ENCODE measurements at places on chromosomes 16 and 17.

DNA sequence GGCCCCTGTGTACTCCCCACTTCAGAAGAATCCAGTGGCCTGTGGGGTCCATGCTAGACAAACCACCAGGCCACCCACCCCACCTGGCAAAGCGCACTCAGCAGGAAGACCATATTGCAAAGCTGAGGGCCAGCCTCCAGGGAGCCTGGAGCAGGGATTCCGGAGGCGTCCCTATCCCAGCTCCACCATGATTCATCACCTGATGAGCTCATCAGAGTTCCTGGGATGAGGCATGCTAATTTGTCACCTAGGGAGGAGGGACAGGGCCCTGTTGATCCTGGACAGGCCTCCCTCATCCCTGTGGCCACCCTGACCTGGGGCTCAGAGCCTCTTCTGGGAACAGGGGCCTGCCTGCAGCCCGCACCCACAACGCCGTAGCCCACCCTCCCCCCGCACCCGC is 131.6 kb upstream of the PLCG2 start:
- DNase-seq, result no peak

- no peak for DNase-seq
These were observed 2.6 kb downstream of the ENO3 start for GRCh38 chr17:4953451-4953961.

DNA sequence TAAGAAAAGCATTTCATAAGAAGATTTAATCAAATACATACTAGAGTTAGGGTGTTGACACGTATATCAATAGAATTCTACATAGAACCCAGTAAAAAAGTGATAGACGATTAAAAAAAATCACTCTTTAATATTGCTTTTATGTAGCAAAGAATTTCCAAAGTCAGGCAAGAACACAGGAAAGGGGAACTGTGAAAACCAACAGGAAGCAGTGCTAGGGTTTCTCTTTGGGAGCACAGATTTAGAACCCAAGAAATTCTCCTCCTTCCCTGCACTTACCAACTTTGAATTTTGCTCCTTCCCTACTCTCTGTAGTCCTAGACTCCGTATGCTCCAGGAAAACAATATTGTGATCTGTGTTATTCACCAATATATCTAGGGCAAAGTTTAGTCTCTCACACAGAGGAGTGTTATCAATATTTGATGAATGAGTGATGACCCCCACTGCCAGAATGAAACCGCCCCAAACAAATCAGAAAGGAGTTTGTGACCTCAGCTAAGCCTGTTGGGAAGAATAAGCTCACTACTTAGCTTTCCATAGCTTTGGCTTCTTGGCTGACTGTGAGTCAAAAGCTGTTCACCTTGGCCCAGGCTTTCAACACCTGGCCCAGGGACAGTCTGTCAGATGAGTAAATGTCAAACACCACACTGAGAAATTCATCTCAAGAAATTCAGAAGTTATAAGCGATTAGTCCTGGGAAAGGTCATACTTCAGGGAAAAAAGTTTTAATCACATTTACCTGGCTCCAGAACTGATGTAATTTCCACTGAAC is 8.6 kb downstream of the RFWD3 start:
- DNase-seq, result no peak

GRCh38 chr16:51636920-51637769 is 486.1 kb upstream of the SALL1 start:
- no peak for DNase-seq

DNA sequence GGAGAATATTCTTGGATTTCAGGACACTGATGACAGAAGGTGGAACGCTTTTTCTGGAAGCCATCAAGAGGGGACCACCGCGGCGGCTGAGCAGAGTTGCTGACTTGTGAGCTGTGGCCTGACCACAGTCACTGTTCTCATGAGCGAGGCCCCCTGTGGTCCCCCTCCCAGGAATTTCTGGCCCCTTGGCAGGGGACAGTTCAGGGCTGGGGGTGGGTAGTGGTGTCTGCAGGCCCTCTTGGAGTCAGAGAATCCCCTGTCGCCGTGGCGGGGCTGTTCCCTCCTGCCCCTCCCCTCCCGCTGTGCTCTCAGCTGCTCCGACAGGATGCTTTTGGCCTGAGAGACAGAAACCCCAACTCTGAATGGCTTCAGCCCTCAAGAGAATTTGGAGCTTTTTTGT is 292.0 kb downstream of the SEC14L1 start:
- no peak for DNase-seq

DNA sequence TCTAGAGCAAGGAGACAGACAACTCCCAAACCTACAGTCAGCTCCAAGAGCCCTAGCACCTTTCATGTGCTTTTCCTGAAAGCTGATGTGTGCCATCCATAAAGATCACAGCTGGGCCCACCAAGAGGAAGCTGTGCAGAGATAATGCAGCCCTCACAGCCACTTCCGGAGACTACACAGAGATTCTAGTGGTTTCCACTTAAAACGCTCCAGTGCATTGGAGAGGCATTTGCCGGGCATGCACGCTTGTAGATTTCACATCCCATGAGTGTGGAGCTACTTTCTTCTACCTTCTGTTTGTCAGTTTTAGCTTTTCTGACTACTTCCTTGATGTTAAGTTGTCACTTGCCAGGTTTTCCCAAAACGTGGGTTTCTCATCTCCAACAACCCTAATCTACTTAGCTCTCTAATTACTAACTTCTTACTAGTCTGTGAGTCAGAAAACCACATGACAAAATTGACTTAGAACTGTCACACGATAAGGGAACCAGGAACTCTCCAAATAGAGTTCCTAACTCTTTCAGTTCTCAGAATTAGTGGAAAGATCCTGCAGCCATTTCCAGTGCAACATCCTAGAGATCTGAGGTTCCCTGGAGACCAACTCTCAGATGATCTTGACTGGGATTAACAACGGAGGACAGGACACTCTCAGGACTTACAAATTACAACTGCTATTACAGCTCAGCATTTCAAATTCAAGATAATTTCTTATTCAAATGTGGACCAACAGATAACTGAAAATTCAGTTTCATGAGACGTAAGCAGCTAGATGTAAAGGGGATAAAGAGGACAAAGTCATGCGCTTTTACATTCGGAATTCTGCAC is 28.6 kb downstream of the PMP22 start:
- no peak for DNase-seq

GRCh38 chr17:10135539-10136257 is 62.7 kb downstream of the GAS7 start:
- no peak for DNase-seq

DNA sequence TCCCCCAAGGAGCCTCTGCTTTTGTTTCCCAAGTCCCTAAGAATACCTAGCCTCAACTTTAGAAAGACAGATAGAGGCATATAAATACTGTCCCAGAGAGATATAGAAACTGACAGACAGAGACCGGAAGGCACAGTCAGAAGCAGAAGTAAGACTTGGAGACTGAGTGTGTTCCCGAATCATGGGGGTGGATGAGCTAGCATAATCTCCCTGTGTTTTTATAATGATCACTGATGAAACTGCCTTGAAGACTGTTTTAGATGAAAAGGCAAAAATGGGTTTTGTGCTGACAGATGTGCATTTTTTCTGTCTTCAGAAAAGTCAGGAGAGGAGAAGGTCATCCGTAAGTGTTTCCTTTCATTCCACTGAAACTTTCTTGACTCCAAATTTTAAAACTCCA is 8.3 kb upstream of the PSMD3 start:
- DNase-seq, result no peak

DNA sequence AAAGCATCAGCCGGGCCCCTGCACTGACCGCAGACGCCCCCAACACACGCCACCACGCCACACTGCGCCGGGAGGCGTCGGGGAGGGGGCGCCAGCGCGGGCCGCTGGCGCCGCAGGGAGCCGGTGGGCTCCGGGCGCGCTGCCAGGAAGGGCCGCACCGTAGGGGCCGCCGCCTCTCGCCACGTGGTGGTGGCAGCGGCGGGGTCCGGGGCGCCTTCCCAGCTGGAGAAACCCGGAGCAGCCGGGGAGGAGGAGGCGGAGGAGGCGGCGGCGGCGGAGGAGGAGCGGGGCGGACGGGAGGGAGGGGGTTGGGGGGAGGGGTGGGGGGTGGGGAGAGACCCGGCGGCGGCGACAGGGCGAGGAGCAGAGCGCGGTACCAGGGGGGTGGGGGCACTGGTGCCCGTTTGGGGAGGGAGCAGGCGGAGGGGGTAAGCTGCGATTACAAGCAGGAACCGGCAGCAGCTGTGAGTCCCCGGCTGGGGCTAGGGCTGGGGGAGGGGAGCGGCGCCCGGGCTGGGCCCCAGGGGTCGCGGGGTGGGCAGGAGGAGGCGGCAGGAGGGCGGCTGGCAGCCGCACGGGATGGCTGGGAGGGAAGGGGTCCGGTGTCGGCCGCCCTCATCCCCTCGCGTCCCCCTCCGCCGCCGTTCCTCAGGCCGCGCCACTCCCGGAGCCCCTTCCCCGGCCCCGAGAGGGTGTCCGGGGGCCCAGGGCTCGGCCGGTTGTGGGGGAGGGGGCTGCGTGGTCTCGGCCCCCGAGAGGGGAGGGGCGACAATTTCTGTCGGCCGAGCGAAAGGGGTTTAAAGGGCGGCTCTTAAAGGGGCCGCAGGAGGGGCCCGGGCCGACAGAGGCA is at the start of gene TBKBP1:
Gene TBKBP1 (plus strand): TSS at position 431 of the 850 bp plus-strand sequence. CDS start 1,952 bp downstream, outside the sequence.
- DNase-seq, result no peak

DNA sequence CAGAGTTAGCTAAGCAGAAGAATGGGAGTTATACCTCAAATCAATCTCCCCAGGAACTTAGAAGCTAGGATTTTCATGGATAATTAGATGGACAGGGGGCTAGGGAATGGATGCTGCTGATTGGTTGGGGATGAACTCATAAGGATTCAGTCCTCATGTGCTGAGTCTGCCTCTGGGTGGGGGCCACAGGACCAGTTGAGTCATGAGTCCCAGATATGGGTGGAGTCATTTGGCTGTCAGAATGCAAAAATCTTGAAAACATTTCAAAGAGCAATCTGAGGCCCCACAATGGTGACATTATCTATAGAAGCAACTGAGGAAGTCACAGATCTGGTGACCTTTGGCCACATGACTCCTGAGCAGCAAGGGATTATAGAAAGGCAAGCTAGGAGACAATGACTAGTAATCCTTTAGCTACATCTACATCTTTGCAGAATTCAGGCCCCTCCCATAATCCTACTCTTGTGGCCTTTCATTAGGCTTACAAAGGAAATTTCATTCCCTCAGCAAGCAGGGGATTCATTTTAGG is 82.6 kb upstream of the CCL2 start:
- no peak for DNase-seq

- DNase-seq, result no peak
These were observed 30.3 kb downstream of the IRF8 start for GRCh38 chr16:85929259-85929721.

DNA sequence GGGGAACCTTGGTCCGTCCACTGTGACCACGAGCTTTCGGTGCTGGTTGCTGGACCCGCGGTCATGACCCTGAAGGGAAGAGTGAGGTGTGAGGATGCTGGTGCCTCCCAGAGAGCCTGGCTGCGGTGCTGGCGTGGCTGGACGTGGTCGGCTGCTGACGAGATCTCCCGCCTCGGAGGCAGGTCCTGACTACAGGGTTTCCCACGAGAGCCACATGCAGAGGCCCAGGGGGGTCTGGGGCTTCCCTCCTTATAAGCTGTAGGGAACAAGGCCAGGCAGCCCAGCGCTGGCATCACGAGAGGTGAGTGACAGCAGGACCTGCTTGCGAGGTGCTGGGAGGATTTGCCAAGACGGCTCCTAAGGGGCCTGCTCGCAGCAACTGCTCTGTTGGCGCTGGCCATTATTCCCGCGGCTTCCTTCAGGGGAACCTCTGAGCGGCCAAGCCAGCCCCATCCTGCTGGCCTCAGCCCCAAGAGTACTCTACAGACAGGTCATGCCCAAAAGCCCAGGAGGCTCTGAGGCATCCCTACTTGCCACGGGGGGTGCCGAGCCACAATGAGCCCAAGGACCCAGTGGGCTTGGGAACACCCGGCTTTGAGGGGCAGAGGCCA is 134.8 kb downstream of the FOXL1 start:
- no peak for DNase-seq

DNA sequence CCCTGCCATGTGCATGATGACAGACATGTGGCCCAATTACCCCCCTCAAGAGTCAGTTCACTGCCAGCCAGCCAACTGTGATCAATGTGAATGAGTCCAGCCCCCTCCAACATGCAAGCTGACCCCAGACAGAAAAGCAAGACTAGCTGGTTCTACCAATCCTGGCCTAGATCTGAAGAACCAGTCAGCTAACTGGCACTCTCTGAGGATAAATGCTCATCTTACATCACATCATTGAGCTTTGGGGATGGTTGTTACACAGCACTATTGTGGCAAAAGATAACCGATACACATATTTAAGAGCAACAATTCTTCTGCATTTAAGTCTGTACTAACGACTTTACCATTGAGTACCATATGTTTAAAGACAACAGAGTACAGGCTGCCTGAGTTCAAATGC is 106.7 kb downstream of the TOX3 start:
- DNase-seq, result no peak

DNA sequence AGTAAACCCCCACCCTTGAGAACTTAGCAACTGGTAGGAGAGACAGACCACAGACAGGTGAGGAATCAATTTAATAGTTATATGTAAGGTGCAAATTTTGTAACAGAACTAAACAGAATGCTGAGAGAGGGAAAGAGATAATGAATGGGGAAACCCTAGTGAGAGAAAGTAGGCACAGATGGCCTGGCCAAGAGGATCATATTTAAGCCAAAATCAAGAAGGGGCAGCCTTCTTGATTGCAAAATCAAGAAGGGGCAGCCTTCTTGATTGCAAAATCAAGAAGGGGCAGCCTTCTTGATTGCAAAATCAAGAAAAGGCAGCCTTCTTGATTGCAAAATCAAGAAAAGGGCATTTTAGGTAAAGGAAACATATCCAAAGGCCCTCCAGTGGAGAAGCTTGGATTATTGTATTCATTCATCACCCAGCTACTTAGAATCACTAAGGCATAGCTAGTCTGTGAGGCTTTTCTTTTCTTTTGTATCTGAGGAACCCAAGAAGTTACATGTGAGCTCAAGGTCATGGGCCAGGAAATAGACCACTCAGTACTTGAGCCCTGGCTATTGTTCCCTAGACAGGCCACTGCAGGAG is 190.6 kb downstream of the CYLD start:
- DNase-seq, result no peak

DNA sequence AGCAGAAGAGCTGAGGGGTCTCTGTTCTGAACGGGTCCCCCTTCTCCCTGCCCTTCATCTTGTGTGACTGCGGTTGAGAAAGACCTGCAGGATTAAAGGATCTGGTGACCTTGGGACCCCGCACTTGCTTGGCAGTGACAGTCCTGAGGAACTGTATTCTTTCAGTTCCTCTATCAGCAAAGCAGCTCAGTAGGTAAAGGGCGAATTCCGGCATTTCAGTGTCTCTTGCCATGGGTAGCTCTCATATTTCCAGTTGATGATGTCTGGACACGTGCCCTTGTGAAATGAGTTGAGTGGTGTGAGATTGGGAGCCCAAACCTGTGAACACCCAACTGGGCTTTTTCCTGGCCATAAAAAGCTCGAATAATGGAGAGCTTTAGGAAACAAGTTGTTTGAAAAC is 135.7 kb downstream of the PRKCA start:
- DNase-seq, result no peak

GRCh38 chr16:57083485-57084126 is 8.8 kb upstream of the CPNE2 start:
- no peak for DNase-seq

DNA sequence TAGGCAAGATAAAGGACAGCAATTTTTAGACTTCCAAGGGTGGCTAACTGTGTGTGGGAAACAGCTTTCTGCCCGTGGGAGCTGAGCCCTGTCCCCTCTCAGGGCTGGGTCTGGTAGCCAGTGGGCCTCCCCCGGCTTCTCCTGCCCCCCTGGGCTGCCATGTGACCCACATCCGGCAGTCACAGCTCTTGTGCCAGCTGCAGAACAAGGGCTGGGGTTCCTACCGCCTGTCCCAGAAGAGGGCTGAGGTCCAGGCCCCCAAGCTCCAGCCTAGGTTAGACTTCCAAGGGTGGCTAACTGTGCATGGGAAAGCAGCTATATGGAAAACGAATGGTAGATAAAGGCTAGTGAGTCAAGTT is 6.1 kb downstream of the GAST start:
- DNase-seq, result no peak

GRCh38 chr16:64916051-64916450 is 205.8 kb downstream of the CDH11 start:
- no peak for DNase-seq
